Activated naive CD4-positive, alpha-beta T cell treated with anti-CD3 and anti-CD28 coated beads, Interleukin-2, amount 10 ng/mL, durations not matched to agents 7 days and 5 days (primary cell): ENCODE measurements at places on chromosomes 4 and X.
A peak's percentile ranks its signal among the peaks of the same experiment; 100 is the strongest.

- no peak for DNase-seq
These were observed 67.1 kb downstream of the USP38 start for GRCh38 chr4:143251779-143252178.

DNA sequence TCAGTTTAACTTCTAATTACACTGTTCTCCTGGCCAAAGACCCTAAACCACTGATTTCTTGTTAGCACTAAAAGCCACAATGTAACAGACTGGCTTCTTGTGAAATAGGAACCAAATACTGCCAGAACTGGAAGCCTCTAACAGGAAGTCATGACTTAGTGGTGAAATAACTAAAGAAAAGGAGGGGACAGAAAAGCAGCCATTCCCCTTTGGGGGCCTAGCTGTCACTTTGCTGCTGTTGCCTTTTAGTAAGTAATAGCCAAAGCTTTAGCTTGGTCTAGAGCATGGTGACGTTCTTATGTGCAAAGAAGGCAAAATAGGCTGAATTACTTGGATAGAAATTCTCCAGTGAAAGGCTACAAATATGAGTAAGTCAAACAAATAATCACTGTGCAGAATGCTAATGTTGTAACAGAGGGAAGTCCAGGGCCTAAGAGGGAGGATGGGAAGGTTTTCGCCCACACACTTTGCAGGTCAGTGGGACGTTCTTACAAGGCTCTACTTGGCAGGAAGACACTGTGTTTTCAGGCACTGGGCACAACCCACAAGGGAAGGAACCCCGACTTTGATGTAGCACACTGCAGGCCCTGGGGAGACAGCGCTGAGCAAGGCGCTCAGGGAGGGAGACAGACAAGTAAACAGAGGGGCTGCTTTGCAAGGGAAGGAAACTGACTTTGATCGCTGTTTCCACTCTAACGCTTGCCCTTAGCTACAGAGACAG is 16.7 kb downstream of the GAB3 start:
- peak; percentile 51 for DNase-seq

DNA sequence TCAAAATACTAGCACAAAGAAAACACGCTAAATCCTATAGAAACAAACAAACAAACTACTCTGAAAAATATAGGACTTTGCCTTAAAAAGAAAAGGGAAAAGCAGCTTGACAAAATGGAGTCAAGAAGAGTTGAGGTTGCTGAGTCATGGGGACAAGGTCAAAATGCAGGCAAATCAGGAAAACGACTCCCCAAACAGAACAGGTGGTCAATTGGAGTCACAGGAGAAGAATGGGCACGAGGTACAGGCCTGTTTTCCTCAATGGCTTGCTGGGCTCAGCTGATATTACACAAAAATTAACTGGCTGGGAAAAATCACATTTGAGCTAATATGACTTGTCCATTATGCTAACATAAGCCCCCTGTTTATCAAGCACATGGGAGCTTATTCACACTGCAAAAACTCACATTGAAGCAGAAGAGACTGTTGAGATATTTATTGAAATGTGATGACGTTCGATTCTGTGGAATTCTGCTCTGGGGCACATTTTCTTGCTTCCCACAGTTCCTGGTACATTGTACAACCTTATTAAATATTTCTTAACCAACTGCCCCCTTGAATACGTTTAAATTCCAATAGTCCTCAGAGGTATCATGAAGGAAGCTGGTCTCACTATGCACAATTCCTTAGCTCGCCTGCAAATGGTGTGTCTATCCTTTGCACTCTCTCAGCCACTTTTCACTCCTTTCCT is 1622.1 kb downstream of the STIM2 start:
- no peak for DNase-seq

GRCh38 chr4:169205075-169205743 is 65.5 kb downstream of the SH3RF1 start:
- DNase-seq: no peak

GRCh38 chr4:81751531-81752289 is 280.0 kb upstream of the RASGEF1B start:
- no peak for DNase-seq

GRCh38 chrX:22035236-22035635 is 3.1 kb downstream of the PHEX start:
- DNase-seq: no peak

- peak; percentile 66 for DNase-seq
These were observed 13.0 kb upstream of the TMEM156 start for GRCh38 chr4:39044956-39045826.

GRCh38 chrX:69073721-69074120 is 91.5 kb downstream of the PJA1 start:
- no peak for DNase-seq

DNA sequence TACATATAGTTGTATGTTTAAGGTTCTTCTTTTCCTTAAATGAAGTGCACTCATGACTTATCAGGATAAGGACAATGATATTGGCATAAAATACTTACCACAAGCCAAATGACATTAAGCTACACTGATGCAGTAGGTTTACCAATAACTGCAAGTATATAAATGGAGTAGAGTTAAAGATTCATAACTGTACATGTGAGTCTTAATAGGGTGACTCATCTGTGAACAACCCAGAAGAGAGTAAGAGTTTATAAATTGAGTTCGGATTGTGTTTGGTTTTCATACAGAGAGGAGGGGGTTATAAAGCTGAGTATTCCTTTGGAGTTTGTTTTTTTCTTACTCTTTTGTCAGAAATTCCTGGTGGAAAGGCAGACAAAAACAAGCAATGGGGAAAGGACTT is 144.8 kb downstream of the TLL1 start:
- DNase-seq: no peak

- no peak for DNase-seq
These were observed 9.5 kb downstream of the HPGDS start for GRCh38 chr4:94332983-94333590.
